ENCODE measurements at places on chromosomes 6 and 20.

GRCh38 chr20:63175038-63175895 lies 40.7 kb downstream of the YTHDF1 start:
- DNase-seq = no peak

GRCh38 chr6:144834426-144835038 lies 549.4 kb downstream of the UTRN start:
- no peak for DNase-seq

DNA sequence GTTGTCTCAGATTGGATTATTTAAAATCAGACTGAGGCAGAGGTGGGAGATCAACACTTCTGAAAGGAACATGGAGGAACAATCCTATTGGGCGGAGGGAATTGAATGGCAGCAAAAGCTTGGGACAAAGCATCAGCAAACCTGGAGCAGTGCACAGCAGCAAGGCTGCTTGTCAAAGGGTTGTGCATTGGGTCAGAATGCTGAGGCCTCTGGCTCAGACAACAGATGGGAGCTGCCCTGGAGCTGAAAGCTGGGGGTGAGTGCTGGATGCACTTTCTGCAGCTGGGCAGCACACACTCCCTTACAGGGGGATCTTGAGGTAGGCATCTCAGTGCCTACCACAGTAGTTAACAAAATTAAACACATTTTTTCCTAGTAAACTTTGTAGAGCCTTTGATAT lies 634.4 kb upstream of the MMS22L start:
- DNase-seq = no peak

- DNase-seq = no peak
Measured at GRCh38 chr6:114712129-114712662, 369.4 kb upstream of the HS3ST5 start.

- no peak for DNase-seq
Measured at GRCh38 chr6:109260126-109260525, 122.1 kb downstream of the CD164 start.

All from NCI-H446 treated with DMSO at 0.1 percent for 48 hours (cell line).